T-helper 2 cell treated with Interferon-gamma antibody and Interleukin-4, amounts not matched to agents 100 ng/mL and 5 ng/mL, for 36 hours (primary cell): ENCODE measurements at places on chromosomes 3 and 15. TPM values are rescaled to one million over a fixed set of nuclear protein-coding genes. Genes with fewer than 3 reads are reported as not detected.

Gene ACTC1
- not detected in 2 replicates for total RNA-seq

Gene FILIP1L
- 5.0 and 5.5 TPM in 2 replicates for total RNA-seq

Gene ZNF660
- total RNA-seq: 0.11 and 0.14 TPM in 2 replicates

Gene TNFSF10
- total RNA-seq: 129 and 140 TPM in 2 replicates

Gene ZBED2
- 13.1 and 14.2 TPM in 2 replicates for total RNA-seq

Gene ZBTB20
- 8.0 and 10.1 TPM in 2 replicates for total RNA-seq

Gene GYG1
- 36.3 and 37.4 TPM in 2 replicates for total RNA-seq

Gene KLHL25
- total RNA-seq: 5.7 and 5.8 TPM in 2 replicates

Gene KBTBD8
- total RNA-seq: 8.0 and 10.7 TPM in 2 replicates

Gene ANKRD63
- total RNA-seq: 0.23 TPM in 1 of 2 replicates, not detected in the other

Gene ACAA1
- total RNA-seq: 91.9 and 92.4 TPM in 2 replicates

Gene MAP3K13
- total RNA-seq: 10.3 and 11.8 TPM in 2 replicates

Gene CRYGS
- 5.0 and 5.4 TPM in 2 replicates for total RNA-seq

Gene SLC51A
- not detected in 2 replicates for total RNA-seq

Gene NR2E3
- not detected in 2 replicates for total RNA-seq

Gene TMEM41A
- total RNA-seq: 20.9 and 21.2 TPM in 2 replicates

Gene KCNH8
- total RNA-seq: not detected in 2 replicates

Gene GNAT1
- not detected in 2 replicates for total RNA-seq

Gene SCAMP5
- total RNA-seq: 0.80 and 0.86 TPM in 2 replicates

Gene PSMD6
- total RNA-seq: 88.5 and 89.2 TPM in 2 replicates

Gene CHCHD4
- total RNA-seq: 17.8 and 19.7 TPM in 2 replicates

Gene RIOX2
- 66.2 and 70.2 TPM in 2 replicates for total RNA-seq

Gene TEX264
- 68.3 and 72.3 TPM in 2 replicates for total RNA-seq

Gene CPLX3
- total RNA-seq: 0.25 TPM in 2 replicates

Gene SERPINI2
- not detected in 2 replicates for total RNA-seq

Gene CHL1
- total RNA-seq: not detected in 2 replicates

Gene ZNF80
- 0.86 and 1.00 TPM in 2 replicates for total RNA-seq

Gene LSG1
- total RNA-seq: 47.2 and 49.6 TPM in 2 replicates

Gene WDR49
- total RNA-seq: 0.30 and 0.39 TPM in 2 replicates

Gene PIK3R4
- 25.0 and 26.2 TPM in 2 replicates for total RNA-seq

Gene SIDT1
- total RNA-seq: 15.5 and 17.6 TPM in 2 replicates

Gene ZCWPW2
- 0.18 TPM in 1 of 2 replicates, not detected in the other for total RNA-seq

Gene RAB43
- 39.8 and 49.0 TPM in 2 replicates for total RNA-seq

Gene TRPC1
- total RNA-seq: 1.3 and 2.1 TPM in 2 replicates

Gene MYRIP
- not detected in 2 replicates for total RNA-seq

Gene SLC30A4
- total RNA-seq: 2.2 and 3.0 TPM in 2 replicates

Gene ITGB5
- 0.34 TPM in 1 of 2 replicates, not detected in the other for total RNA-seq

Gene IL17RC
- 0.23 and 0.34 TPM in 2 replicates for total RNA-seq

Gene PIK3CA
- 20.0 and 20.8 TPM in 2 replicates for total RNA-seq

Gene C3orf52
- total RNA-seq: 9.0 TPM in 2 replicates

Gene OR5H2
- total RNA-seq: not detected in 2 replicates

Gene TGM4
- not detected in 2 replicates for total RNA-seq

Gene ABHD2
- total RNA-seq: 67.8 and 75.5 TPM in 2 replicates

Gene PIERCE2
- total RNA-seq: 0.32 TPM in 1 of 2 replicates, not detected in the other

Gene EIF3J
- 96.3 and 102 TPM in 2 replicates for total RNA-seq

Gene HRG
- total RNA-seq: not detected in 2 replicates

Gene THRB
- not detected in 2 replicates for total RNA-seq

Gene CCDC54
- total RNA-seq: not detected in 2 replicates

Gene ATP8B4
- 22.5 and 26.1 TPM in 2 replicates for total RNA-seq

Gene SERP1
- 88.3 and 90.3 TPM in 2 replicates for total RNA-seq
